ENCODE measurements at places on chromosomes 7 and 10. TPM values are rescaled to one million over a fixed set of nuclear protein-coding genes. Genes with fewer than 3 reads are reported as not detected.

The CALHM1 gene
- total RNA-seq: not detected

The ZNF511 gene
- 27.1 TPM for total RNA-seq

DNA sequence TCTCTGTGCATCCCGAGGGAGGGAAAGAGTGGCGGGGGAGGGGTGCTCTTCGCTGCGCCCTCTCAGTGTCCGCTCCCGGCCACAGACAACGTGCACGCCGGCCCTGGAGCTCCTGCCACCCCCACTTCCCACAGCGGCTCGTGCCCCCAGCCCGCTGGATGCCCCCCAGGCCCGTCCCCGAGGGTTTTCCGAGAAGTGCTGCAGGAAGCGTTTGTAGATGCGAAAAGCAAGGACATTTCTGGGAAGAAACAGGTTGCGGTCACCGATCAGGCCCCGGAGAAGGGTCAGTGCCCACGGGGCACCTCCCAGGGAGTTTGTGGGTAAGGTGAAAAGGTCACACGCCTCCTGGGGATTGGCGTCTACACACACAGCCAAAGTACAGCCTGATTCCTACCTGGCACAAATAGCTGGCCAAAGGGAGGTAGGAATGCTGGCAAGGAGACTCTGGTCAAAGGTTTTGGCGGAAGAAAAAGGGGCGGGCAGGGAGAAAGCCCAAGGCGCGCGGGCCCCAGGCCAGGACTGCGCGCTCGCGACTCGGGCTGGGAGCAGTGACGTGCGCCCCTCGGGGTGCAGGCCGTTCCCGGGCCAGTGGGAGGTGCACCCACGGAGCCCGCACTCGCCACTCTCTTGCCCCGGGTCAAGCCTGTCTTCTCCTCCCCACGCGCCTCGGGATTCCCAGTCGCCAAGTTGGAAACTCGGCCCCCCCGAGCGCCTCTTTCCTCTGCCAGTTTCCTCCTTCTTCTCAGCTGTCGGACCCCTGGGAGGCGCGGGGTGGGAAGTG is 1.5 kb upstream of the NRP1 start:
- peak; percentile 56 for DNase-seq

- DNase-seq: no peak
Observed at GRCh38 chr7:48643431-48644013, 280.8 kb upstream of the CDC14C start.

DNA sequence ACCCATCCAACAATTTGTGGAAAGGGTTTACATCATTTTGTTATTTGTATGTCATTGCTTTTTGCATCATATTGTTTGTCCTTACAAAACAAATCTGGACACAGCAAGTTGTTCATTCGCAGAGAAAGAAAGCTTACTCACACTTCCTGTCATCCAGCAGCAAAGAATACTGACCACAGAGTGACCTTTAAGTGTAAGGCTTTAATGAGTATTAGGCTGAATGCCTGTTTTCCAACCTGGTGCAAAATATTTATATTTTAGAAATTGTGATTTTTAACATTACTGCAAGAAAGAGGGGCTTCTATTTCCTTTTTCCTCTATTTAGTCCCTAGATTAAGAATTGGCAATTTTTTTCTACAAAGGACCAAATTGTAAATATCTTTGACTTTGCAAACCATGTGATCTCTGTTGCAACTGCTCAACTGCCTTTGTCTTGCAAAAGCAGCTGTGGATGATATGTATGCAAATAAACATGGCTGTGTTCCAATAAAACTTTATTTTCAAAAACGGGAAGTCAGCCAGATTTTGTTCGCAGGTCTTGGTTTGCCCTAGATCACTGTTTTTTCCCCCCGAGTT is 27.8 kb upstream of the ITGB1 start:
- DNase-seq: peak; percentile 94

DNA sequence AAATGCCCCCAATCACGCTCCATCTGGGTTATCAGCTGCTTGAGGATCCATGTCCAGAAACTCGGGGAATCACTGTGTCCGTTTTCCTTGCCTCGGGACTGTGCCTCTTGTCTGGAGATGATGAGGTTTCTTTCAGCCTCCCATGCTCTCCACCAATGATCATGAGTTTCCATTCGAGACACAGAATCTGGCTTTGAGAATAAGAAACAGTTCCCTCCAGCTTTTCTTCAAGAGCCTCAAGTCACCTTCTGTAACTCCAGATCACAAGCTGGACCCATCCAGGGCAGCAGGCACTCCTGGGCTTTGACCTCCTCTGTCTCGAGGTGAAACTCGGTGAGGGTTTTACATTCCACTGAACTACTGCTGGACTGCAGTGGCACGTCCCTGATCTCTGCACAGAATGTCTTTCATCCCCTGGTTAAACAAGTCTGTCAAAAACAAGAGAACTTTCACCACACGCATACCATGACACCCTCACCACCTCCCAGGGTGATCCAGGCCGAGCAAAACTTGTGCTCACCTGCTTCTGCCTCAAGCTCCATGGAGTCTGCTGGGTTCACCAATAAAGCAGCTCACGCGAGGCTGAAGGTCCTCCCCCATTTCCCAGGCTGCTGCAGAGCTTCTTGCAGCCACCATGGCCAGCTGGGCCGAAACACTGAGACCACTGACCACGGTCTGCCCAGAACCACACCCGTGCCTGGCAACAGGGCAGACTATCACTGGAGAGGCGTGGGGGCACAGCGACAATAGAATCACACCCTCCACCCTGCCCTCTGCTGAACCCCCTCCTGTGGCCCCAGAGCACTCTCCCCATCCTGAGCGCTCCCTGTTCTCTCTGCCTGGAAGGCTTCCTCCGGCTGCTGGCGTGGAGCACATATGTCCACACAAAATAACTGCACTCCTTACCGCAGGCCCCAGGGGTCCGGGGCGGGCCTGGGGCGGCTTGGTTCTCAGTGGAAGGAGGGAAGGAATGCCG is 25.1 kb downstream of the MAT1A start:
- DNase-seq: no peak

DNA sequence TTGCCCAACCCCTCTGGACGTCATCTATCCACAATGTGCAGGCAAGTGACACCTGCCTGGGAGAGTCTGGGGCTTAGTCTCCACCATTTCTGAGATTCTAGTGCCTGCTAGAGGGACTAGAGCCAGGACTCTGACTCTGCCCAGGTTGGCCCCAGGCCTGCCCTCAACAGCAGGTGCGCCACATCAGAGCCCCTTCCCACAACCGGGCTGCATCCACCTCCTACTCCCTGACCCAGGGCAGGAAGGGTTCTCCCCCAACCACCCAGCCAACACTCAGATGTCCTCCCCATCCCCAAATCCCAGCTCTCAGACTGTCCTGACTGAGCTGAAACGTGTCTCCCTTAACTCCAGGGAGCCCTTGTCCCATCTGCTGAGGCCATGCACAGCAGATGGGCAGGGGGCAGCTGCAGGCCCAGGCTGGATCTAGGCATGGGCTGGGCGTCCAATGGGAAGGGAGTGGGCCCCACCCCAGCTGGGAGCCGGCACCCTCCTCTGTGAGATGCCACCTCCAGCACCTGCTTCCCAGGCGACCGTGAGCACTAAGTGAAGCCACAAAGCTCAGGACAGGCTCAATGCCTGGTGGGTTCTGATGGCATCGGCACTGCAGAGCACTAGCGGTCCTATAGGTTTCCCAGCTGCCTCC is 49.2 kb downstream of the RASGEF1A start:
- DNase-seq: no peak

DNA sequence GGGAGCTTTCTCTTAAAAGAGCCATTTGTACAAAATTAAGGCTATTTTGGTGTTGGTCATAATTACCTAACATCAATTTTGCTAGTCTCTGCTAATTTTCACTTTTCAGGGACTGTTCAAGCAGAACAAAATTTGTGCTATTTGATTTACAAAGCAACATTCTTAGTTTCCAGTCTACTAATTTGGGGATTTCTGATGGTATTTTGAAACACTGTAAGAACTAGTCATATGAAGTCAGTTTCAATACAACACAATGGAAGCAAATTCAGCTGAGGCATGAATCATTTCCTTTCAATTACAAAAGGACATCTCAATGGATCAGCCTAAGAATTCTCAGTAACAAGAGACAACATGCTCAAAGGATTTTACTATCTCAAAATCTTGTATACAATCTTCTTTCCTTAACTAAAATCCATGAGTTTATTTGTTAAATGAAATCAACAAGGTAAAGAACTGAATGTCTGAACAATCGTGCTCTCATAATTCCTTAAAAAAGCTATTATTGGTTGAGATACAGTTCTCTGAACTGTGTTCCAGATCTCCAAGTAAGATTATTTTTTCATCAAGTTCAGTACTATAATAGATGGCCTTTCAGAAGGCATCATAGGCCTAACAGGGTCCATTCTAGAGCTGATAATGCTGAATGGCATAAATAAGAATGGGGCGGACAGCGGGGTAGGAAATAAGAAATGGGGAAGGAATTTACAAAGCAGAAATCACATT is 144.6 kb downstream of the NRCAM start:
- DNase-seq: no peak

DNA sequence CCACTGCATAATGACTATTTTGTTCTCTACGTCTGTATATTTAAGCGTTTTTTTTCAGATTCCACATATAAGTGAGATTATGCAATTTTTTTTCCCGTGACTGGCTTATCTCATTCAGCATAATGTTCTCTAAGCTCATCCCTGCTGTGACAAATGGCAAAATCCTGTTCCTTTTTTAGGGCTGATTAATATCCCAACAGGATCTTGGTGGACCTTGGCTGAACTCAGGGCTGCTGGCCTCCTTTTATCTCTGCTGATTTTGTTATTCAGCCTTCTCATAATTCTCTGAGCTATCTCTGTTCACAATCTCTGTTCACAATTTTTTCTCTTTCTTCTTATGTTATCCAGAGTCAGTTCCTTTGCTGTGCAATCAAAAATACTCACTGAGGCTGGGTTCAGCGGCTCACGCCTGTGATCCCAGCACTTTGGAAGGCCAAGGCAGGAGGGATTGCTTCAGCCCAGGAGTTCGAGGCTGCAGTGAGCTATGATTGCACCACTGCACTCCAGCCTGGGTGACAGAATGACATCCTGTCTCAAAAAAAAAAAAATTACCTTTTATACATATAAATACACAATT is 1035.9 kb upstream of the AUTS2 start:
- DNase-seq: no peak

GRCh38 chr7:47327698-47328391 is 254.1 kb downstream of the TNS3 start:
- DNase-seq: peak; percentile 88
